ENCODE measurements at places on chromosomes 12 and 14.

- DNase-seq: no peak
Observed at GRCh38 chr14:63470962-63471793, 72.0 kb downstream of the PPP2R5E start.

DNA sequence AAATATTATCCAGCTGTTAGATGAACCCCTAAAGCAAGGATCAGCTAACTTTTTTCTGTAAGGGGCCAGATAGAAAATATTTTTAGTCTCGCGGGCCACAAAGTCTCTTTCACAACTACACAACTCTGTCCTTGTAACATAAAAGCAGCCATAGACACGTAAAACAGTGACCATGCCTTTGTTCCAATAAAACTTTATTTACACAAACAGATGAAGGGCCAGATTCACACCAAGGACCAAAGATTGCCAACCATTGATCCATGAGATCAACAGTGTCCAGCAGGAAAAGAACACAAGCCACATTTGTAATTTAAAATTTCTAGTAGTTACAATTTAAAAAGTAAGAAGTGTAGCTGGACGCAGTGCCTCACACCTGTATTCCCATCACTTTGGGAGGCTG lies 109.7 kb downstream of the PHETA1 start:
- DNase-seq: no peak

GRCh38 chr12:4780641-4781611 lies 60.7 kb downstream of the GALNT8 start:
- no peak for DNase-seq

GRCh38 chr12:27246774-27247173 lies 2.7 kb downstream of the STK38L start:
- DNase-seq: no peak

GRCh38 chr14:99352688-99353280 lies 80.8 kb upstream of the BCL11B start:
- DNase-seq: no peak

DNA sequence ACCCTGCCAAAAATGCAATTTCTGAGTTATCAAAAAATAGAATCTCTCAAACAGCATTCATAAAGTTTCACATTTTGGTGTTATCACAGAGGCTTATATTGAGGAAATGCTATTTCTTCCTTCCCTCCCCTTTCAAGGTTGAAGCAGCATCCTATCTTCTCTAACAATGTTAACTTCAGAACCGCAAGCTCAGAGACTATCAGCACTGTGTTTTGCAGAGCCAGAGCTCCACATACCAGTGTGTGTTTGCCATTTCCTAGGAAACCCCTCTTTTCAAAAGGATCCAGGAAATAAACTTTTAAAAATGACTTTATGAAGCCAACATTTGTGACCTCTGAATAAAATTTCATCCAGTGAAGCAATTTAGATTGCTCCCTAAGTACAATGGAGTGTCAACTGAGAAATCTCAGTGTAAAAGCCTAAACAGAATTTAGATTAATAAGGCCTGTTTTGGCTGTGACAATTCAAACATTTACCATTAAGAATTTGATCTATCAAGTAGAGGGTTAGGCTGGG lies 332.6 kb downstream of the NOVA1 start:
- no peak for DNase-seq

- peak; percentile 23 for DNase-seq
Observed at GRCh38 chr12:30985814-30986452, 59.4 kb downstream of the TSPAN11 start.

DNA sequence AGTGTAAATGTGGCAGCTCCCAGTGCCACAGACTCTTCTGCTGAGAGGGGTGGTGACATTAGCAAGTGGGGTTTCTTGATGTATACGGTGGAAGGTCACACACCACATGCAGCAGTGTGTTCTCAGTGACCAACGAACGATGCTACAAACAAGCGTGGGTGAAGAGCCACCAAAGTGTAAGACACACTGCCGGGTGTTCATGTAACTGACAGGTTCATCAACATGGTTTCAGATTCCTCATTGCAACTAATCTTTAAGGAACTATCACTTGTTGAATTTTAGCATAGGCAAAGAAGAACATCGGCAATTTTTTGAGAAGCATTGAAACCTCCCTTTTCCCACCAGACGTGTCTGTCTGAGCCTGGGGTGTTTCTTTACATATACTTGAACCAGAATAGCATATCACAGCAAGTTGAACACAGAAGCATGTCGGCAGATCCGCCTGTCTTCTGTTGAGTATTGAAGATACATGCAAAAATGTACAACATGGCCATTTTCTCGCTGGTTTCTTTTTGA lies 58.8 kb downstream of the PPP2R5C start:
- no peak for DNase-seq

GRCh38 chr12:121817648-121818043 lies 13.8 kb downstream of the SETD1B start:
- DNase-seq: no peak

DNA sequence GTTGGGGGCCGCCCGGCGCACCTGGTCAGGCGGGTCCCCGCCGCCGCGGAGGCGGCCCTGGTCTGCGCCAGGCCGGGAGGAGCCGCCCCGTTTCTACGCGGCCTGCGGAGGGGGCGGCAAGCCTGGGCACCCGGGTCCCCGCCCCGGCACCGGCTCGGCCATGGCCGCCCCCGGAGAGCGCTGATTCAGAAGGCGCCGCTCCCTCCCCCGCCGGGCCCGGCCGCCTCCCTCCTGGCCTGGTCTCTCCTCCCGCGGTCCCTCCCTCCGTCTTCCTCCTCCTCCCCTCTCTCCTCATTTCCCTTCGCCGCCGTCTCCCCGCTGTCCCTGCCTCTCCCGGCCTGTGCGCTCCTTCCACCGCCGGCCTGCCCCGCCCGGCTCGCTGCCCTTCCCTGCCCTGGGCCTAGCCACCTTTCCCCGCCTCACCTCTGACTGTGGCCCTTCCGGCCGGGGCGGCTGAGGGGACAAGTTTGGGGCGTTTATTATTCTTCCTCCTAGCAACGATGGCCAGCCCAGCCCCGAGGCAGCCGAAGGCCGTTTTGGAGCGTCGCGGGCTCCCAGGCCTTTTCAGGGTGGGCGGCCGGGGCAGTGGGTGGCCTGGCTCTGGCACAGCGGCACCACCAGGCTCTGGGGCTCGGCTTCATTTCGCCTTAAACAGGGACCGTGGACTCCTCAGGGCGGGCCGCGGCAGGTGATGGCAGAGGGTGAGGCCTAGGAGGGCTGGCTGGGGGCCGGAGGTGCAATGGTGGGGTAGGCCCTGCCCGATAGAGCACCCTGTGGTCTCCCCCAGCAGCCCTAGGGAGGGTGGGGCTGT lies 768 bp downstream of the CEP170B start:
- DNase-seq: peak; percentile 27

- no peak for DNase-seq
Observed at GRCh38 chr14:32820181-32820580, 118.5 kb upstream of the NPAS3 start.

- DNase-seq: peak; percentile 65
Observed at GRCh38 chr14:50038398-50039119, 77.8 kb downstream of the VCPKMT start.

DNA sequence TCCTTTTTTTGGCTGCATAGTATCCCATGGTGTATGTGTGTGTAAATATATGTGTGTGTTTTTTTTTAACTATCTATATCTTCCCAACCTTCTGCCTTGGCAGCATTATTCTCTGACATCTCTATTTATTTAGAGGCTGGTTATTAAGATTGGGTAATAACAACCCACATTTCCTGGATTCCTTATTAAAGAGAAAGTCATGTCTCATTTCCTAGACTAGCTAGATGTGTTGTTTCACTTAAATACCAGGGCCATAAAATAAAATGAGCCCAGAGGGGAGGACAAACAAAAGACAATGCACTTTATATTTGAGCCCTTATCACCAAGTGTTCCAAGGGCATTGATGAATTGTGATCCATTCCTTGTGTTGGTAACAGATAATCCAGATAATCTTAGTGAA lies 169.1 kb downstream of the SLC5A8 start:
- DNase-seq: no peak

DNA sequence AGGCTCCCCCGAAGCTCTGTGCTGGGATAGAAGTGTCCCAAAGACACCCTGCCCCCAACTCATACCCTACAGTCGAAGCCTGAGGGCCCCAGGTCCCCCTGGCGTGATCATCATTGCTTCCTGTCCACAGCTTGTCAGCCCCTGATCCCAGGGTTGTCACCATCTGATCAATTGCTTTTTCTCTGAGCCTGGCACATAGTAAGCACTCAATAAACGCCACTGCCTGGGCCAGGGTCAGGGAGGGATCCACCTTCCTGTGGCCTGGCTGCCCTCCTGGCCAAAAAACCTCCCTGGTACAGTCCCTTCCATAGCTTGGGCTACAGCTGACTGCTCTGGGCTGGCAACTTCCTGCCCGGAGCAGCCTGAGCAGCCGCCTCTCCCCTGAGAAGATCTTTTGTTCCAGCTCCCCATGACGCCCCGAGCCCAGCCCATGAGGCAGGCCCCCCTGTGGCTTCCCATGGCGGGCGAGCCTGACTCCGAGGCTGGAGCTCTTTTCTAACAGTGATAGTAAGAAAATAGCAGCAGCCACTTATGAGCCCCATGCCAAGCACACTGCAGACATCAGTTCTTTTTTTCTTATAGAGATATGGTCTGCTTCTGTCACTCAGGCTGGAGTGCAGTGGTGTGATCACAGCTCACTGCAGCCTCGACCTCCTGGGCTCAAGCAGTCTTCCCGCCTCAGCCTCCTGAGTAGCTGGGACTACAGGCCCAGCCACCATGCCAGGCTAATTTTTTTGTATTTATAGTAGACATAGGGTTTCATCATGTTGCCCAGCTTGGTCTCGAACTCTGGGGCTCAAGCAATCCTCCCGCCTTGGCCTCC lies 6.5 kb downstream of the SH2B3 start:
- no peak for DNase-seq

GRCh38 chr14:24844011-24844410 lies 205.9 kb downstream of the STXBP6 start:
- no peak for DNase-seq

DNA sequence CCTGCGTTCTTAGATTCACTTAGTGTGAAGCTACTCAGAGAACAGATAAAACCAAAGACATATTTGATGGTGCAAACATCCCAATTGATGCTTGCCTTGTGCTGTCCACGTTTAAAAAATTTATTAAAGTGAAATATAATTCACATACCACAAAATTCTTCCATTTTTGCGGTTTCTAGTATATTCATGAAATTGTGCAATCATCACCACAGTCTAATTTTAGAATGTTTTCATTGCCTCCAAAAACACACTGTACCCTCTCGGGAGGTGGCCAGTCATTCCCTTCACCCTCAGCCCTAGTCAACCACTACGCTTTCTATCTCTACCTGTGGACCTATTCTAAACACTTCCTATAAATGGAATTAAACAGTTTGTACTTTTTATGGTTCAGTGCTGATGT lies 1109.2 kb downstream of the FLRT2 start:
- no peak for DNase-seq

DNA sequence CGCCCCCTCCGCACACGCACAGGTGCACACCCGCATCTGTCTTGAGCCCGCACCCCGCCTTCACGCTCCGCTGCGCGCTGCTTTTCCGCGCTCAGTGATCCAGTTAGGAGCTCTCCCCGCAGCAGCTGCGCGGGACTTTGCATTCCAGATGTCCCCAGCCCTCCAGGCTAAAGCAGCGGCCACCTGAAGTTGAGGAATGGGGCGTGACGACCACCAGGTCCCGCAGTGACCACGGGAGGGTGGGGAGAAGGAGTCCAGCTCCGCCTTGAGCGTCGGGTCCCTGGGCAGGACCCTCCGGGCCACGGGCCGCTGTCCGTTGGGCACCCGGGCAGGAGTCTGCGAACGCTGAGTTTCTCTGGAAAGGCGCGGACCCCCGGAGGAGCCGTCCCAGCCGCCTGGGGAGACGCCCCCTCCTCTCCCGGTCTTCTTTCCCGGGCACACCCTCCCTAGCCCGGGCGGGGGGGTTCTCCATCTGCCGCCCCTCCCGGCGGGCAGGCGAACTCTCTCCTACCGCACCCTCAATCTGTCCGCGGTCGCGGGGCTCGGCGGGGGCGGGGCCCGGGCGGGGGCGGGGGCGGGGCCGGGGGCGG lies 334 bp upstream of the TMEM132C start:
- DNase-seq: no peak

DNA sequence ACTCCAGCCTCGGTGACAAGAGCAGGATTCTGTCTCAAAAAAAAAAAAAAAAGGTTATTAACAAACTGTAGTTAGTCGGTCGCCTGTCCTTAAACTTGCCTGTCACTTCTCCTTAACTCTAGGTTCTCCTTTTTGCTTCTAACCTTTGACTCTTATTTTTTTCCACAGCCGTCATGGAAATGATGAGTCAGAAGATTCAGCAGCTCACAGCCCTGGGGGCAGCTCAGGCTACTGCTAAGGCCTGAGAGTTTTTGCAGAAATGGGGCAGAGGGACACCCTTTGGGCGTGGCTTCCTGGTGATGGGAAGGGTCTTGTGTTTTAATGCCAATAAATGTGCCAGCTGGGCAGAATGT lies 418 bp upstream of the MYG1 start:
- DNase-seq: peak; percentile 43

GRCh38 chr14:77849711-77850110 lies 49.8 kb downstream of the ADCK1 start:
- no peak for DNase-seq

DNA sequence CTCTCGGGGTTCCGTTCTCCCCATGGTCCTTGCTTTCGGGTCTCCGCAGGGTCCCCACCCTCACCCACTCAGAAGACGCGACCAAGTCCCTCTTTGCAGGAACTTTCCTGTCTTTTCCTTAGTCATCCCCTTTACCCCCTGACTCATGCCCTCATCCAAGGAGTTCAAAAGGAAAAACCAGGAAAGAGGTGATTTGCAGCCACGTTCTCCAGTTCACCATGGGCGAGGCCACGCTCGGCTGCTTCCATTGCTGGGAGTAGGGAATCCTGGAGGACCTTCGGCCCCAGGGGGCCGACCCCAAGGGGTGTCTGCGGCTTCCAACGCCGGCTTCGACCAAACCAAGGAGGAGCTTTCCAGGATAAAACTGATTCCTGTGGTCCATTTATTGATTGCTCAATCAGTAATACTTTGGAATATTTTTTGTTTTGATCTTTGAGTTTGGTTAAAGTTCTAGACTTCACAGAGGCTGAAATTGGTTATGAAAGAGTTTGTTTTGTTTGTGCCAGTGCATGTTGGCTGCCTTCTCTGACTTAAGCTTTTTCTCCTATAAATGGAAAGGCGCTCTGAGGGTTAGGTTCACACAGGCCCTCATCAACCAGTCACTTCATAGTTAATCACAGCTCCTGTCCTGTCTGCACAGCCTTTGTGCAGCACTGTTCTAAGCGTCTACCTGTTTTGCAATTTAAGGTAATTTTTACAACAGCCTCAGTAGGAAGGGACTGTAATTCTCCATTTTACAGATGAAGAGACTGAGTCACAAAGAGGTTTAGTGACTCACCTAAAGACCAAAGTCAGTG lies 827 bp downstream of the ALDH2 start:
- DNase-seq: no peak
